ENCODE measurements at places on chromosomes 6 and 20.

- no peak for DNase-seq
Observed at GRCh38 chr6:149157126-149157525, 160.4 kb upstream of the TAB2 start.

GRCh38 chr6:1601158-1602048 is 8.3 kb upstream of the FOXC1 start:
- no peak for DNase-seq

GRCh38 chr6:32885698-32886286 is 31.8 kb downstream of the PSMB9 start:
- DNase-seq, result peak; percentile 84

- no peak for DNase-seq
Observed at GRCh38 chr20:48777005-48777404, 50.8 kb downstream of the PREX1 start.

GRCh38 chr6:167579806-167580618 is 246.7 kb upstream of the AFDN start:
- no peak for DNase-seq

DNA sequence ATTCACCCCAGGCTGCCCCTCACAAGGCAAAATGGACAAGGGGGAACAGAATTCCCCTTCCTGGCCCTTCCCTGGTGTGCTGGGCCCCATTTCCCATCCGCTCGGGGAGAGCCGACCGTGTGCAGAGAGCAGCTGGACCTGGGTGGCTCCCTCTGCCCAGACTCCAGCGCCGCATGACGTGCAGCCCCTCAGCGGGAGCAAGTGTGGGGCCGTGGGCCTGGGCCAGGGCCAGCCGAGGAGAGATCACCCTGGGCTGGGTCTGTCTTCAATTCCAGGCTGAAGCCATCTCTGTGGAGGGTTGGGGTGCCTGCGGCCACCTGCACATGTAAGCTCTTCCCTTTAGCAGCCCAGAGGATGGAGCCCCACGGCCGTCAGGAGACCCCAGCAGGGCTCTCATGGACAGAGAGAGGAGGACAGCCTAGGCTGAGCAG is 241.8 kb downstream of the TTLL2 start:
- no peak for DNase-seq

DNA sequence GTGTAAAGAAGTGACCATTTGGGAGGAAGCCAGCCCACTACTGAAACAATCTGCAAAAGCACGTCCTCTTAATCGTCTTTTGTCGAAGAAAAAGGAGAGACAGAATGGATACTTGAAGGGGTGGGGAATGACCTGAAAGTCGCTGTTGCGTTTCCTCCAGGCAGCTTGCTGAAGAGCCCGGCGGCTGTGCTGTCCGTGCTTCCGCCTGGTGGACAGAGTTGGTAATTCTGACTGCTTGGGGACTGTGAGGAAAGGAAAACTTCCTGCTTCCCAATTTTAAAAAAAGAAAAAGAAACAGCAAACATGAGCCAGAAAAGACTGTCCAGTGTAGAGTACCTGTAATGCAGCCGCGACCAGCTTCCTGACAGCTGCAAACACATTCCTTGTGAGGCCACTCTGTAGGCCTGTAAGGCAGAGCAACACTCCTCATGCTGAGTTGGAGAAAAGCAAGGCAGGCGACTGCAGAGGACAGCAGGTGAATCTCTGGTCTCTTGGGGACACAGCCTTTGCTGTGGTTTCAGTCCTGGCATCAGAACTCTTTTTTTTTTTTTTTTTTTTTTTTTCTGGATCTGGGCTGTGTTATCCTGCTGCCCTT is 251.1 kb upstream of the TBX18 start:
- DNase-seq, result peak; percentile 71

- no peak for DNase-seq
Observed at GRCh38 chr6:169829786-169830185, 78.4 kb downstream of the ERMARD start.
